ENCODE measurements at places on chromosomes 3 and 15.

GRCh38 chr3:142053244-142053643 is 96.1 kb downstream of the TFDP2 start:
- no peak for DNase-seq

DNA sequence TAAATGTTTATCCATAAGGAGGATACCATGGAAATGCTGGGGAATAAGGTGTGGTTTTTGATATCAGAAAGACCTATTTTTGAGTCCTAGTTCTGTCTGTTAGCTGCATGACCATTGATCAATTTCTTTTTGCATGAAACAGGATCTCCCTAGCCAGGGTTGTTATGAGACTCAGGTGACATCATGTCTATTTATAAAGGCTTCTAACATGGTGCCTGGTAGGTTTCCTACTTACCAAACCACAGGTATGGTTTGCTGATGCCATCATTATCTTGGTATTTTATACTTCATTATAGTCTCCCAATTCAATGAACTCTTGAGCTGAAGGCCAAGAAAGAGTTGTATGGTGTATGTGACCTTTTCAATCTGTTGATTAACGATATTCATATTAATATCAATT is 144.0 kb downstream of the CLSTN2 start:
- DNase-seq, result no peak

DNA sequence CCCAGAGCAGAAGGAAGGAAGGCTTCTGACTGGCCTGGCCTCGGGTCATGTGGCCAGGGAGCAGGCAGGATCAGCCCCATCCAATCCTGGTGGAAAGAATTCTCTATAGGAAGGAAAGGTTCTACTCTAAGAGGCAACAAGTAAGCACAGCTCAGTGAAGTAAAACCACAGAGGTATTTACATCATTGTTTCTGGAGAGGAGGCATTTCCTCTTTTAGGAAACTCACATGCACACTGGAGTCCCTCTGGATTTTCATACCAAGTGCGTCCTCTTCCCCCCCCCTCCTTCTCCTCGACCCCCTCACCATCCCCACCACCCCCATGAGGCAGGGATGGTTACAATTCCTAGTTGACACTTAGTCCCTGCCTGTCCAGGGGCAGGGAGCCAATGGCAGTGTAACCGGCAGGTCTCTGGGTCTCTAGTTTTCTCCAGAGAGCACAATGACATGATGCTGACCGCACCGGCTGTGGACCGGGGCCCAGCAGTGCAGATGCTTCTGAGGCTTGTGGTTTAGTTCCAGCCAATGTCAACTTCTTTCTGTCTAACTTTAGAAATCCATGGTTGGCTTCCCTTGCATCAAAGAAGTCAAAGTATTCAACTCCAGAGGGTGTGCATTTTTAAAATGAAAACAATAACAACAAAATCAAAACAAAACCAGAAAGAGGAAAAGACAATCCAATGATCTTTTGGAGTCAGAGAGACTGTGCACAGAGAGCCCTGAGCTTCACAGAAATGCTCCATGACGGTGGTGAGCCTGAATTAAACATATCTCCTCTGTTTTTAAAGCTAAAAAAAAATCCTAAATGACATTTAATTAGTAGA is 230.3 kb upstream of the TLE3 start:
- DNase-seq, result no peak

DNA sequence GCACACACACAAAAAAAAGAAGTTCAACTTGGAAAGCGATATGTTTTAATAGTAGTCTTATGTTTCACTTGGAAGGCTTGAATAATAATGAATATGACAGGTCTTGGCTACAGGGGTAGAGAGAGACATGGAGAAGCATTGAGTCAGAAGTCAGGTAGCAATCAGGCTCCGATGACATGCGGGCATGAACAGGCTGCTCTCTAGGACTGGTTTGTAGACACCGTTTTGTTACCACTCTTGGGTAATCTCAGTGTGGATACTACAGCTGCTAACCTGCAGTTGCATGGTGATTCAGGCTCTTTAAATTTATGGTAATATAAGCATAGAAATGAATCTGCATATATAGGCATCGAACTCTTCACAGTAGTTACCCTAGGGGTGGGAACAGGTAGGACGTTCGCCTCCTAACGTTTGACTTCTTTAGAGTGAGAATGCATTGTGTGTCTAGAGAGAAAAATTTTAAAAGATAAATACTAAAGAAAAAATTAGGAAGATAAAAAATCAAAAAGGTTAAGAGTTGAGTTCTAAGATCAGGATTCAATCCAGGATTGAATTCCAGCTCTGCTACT is 241.6 kb upstream of the KBTBD8 start:
- no peak for DNase-seq

DNA sequence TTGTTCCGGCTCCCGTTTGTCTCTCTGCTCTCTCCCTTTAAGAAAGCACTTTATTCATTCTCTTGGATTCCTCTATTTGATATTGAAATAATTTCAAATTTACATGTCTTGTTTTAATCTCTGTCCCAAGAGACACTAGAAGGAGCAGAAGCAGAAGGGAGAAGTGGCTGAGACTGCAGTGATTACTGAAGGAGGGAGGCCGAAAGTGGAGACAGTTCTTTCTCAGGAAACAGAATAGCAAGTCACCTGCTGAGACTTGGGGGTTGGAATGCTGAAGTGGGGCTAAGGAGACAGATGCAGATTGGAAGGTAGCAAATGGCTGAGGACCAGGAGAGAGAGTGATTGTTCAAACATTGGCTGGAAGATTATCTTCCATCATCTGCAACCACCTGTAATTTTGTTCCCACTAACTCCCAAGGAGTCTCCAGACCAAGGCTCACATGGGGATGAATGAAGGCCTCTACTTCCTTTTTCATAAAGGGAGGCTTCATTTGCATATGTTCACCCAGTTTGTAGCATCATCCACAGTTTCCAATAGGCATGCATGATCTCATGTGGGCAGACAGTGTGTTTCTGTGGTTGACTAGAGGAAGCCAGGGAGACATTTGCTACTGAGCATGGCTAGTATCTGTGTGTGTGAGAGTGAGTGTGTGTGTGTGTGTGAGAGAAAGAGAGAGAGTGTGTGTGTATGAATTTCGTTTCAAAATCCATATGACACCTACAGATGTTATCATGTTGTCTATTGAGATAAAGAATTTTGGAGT is 24.0 kb downstream of the LTF start:
- peak; percentile 23 for DNase-seq

DNA sequence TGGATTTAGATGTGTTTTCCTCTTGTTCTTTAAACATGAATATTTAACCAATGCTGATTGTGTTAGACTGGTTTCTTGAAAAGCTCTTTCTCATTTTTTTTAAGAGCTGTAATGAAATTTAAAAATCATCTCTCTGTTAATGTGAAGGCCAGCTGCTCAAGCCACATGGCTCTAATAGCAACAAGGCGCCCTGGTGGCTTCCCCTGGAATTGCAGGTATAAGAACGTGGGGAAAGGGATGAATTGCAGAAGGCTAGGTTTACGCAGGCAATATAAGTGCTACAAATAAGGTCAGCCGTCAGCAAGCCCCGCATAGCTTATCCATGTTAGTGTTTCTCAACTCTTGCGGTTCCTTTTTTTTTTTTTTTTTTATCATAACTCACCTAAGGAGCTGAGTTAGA is 108.5 kb downstream of the SAMMSON start:
- DNase-seq, result peak; percentile 39

DNA sequence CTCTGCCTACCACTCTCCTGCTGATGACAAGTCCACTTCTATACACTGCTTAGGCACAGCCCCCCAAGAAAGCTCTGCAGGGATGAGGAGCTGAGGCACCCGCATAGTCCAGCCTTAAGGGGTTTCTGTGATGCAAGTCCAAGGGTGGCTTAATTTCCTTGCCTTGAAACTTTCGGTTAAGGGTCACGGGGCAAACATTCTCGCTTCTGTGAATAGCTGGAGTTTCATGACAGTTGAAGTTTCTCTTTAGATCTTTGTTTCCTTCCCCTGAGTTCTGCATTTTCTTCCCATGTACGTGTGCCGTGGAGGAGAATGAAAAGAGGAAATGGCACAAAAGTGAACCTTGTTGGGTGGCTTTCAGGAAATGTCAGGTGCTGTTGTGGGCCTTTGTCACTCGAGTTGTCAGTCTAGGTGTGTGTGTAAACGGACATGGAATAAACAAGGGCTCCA is 7.0 kb downstream of the GPR160 start:
- no peak for DNase-seq

DNA sequence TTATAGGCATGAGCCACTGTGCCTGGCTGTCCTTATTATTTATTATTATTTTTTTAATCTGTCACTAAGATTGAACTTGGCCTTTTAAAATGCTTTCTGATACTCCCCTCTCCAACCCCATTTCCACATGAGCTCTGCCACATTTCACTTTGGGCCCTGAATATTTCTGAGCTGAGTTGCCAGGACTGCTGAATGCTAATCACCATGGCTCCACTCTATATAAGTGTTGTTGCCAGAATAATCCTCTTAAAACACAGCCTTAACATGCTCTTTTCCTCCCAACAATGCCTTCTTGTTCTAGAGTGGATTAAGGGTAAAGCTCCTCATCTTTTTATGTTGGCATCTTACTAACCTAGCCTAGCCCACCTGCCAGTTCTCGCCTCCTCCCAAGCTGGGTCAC is 124.4 kb downstream of the PDZRN3 start:
- no peak for DNase-seq

DNA sequence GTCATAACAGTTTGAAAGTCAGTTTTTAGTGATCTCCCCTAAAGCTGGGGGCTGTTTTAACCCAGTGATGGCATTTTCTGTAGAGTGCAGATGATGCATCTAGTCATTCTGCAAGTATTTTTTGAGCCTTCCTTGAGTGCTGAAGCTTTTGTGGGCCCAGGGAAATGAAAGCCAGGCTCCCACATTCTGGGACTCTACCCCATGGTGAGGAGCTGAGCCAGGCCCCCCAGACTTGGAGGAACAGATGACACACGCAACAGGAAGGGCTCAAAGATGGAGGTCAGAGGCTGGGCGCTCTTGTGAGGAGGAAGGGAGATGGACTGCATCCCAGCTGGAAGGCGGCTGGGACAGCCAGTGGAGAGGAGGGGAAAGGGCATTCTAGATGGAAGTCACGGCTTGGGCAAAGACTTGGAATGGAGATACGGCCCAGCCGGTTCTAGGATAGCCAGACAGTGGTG is 40.8 kb downstream of the MRAS start:
- DNase-seq, result no peak

- DNase-seq, result peak; percentile 66
Measured at GRCh38 chr3:138833899-138834595, 681 bp downstream of the PIK3CB start.

GRCh38 chr3:111729087-111729846 is 129.8 kb upstream of the PHLDB2 start:
- DNase-seq, result no peak

GRCh38 chr15:72503147-72503546 is 29.0 kb downstream of the ARIH1 start:
- DNase-seq, result no peak

- DNase-seq, result no peak
Measured at GRCh38 chr3:189537135-189537534, 94.1 kb upstream of the TP63 start.

DNA sequence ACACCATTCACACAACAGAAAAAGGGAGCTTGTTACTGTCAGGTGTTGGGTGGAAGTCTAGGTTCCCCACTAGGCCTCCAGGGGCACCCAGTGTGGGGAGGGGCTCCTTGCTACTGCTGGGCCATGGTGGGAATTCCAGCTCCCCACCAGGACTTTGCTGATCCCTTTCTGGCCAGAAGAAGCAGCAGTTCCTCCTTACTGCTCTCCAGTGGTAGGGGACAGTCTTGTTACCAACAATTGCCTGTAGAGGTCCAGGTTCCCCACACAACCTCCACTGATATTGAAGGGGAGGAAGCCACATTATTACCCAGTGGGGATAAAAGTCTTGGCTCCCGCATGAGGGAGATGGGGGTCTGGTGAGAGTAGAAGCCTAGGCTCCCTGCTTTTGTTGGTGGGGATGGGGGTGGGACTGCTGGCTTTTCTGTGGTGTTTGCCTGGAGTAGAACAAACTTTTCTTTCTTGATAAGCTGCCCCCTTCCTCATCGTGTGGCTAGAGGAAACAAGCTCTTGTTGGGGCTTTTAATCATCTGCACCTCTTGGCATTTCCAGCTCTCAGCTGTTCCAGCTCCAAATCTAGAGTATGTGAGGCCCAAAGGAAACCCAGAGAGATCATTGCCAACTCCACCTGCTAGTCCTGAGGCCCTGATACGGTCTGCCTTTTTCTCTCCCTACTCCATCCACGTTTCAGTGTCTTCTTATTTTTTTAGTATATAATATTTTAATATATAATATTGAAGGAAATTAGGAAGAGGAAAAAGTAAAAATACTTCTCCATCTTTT is 824.2 kb downstream of the AGBL1 start:
- no peak for DNase-seq

- DNase-seq, result no peak
Measured at GRCh38 chr3:103166890-103167289, 732.1 kb downstream of the ZPLD1 start.

DNA sequence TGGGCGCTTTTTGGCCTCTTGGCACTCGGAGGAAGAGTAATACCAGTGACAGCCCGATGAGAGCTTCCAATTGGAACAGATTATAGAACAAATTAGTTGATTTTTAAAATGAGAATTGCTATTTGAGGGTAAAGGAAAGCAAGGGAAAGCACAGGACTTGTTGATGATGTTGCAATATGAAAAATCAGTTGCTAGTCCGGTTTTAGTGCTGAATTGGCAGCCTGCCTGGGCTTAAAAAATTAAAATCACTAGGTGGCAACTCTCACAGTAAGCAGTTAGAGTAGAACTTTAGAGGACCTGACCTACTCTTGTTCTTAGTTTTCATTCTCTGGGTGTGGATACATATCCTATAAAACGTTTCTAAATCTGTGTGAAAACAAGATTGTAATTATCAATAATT is 2.1 kb upstream of the SCAANT1 start:
- no peak for DNase-seq

DNA sequence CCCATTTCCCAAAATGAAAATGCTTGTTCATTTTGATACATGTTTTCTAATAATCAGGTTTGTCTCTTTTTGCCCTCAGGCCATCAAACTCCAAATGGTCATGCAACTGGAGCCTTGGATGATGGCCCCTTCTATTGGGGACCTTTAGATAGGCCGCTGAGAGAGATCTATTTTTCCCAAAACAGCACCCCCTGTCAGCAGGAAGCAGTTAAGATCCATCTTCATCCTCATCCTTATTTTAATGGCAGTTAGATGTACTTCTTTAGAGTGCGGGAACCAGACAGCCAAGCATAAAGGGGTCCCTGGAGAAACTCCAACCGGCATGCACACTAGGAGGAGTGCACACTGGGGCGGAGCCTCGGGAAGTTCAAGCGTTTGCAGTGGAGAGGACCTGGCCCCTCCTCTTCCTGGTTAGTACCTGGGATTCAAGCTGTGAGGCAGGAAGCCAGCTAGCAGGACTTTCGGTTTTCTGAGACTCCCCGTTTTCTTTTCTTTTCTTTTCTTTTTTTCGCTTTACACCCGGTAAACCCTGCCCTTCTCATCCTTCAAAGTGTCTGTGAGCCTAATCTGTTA is 31.9 kb upstream of the STRIT1 start:
- DNase-seq, result no peak

GRCh38 chr3:134476306-134476705 is 9.5 kb downstream of the ANAPC13 start:
- no peak for DNase-seq

GRCh38 chr3:86147119-86147518 is 843.8 kb downstream of the VGLL3 start:
- no peak for DNase-seq

- no peak for DNase-seq
Measured at GRCh38 chr3:81829937-81830336, 68.5 kb upstream of the GBE1 start.

Measured in NT2/D1 (cell line).